Stimulated activated naive CD8-positive, alpha-beta T cell treated with anti-CD3 and anti-CD28 coated beads, Interleukin-15, amount 100 ng/mL, for 72 hours (primary cell): ENCODE measurements at places on chromosomes 11 and 22.

DNA sequence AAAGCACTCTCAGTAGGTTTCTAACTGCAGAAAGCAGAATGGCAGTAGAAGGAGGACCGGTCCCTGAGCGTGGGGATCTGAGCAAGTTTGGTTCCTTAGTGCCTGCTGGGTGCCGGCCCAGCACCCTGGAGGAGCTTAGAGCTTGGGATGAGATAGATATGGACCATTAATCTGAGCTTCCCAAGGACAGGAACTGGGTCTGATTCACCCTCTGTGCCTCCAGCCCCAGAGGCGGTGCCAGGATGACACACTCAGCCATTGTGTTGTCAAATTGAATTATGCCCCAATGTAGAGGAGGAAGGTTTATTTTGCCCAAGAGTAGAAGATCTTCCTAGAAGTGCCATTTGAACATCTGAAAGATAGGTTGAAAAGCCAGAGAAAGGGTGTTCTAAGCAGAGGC lies 4.3 kb downstream of the ZC3H7B start:
- no peak for DNase-seq

- DNase-seq: no peak
Observed at GRCh38 chr11:5204787-5205186, 4.3 kb upstream of the OR51V1 start.

DNA sequence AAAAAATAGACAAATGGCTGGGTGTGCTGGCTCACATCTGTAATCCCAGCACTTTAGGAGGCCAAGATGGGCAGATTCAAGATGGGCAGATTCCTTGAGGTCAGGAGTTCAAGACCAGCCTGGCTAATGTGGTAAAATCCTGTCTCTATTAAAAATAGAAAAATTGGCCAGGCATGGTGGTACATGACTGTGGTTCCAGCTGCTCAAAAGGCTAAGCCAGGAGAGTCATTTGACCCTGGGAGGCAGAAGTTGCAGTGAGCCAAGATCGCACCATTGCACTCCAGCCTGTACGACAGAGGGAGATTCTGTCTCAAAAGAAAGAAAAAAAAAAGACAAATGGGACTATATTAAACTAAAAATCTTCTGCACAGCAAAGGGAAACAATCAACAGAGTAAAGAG lies 55.4 kb downstream of the USP35 start:
- DNase-seq: no peak

- no peak for DNase-seq
Observed at GRCh38 chr11:61065955-61066638, 36.2 kb upstream of the CD5 start.

- no peak for DNase-seq
Observed at GRCh38 chr11:131579932-131580387, 209.5 kb downstream of the NTM start.

DNA sequence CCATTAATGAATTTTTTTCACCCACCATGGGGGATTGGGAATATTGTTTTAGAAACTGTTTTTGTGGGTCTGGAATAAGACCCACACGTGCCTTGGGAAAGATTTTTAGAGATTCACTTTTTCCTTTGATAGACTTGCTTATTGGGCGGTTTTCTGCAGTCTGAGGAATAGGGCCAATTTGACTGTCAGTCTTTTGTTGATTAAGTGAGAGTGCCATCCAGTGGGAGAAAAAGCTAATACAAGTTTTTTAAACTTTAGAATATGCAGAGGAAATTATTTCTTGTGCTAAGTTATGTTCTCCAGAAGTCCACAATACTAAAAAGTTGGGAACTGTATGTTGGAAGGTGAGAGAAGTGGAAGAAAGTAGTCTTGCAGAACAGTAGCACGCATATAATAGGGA lies 56.1 kb downstream of the PRMT3 start:
- no peak for DNase-seq
